ENCODE measurements at places on chromosomes 6 and 20. TPM values are rescaled to one million over a fixed set of nuclear protein-coding genes. Genes with fewer than 3 reads are reported as not detected.

HTR1E gene
- total RNA-seq = 0.19 TPM

CRISP2 gene
- total RNA-seq = 0.50 TPM

MLN gene
- total RNA-seq = not detected

STX16 gene
- 70.5 TPM for total RNA-seq

SMOC2 gene
- 6.5 TPM for total RNA-seq

DNA sequence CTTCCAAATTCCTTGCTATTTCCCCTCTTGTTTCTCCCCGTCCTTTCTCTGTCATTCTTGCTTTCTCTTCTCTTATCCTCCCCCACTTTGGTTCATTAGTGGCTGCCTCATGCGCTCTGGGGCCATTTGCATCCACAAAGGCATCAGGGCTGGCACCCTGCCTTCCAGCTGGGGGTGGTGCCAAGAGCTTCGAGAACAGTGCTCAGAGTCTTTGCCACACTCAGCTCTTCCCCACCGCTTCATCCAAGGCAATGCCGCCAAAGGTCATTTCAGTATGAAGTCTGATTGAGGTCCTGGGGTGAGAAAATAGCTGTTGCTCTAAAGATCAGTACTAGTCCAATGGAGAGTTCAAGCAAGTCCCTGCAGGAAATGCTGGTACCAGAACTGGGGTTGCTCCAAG, 22.7 kb downstream of the OLIG3 start:
- H3K4me3 ChIP-seq = no peak overlapping the region
- H3K27me3 ChIP-seq = no peaks in the 10 kb centered on the region
- H3K4me1 ChIP-seq = peaks cover 19% of the 10 kb centered on the region
- no peak overlapping the region for H3K27ac ChIP-seq
- no peak for DNase-seq
- no peaks in the 10 kb centered on the region for H3K36me3 ChIP-seq

GRCh38 chr6:131524695-131525336, 48.2 kb upstream of the ARG1 start:
- H3K27ac ChIP-seq = no peak overlapping the region
- no peak for DNase-seq
- H3K27me3 ChIP-seq = no peaks in the 10 kb centered on the region
- no peaks in the 10 kb centered on the region for H3K36me3 ChIP-seq

- H3K27ac ChIP-seq = no peak overlapping the region
- H3K27me3 ChIP-seq = no peaks in the 10 kb centered on the region
- no peaks in the 10 kb centered on the region for H3K4me1 ChIP-seq
- no peaks in the 10 kb centered on the region for H3K36me3 ChIP-seq
- no peak overlapping the region for H3K4me3 ChIP-seq
Observed at GRCh38 chr6:73418081-73418741, 23.6 kb downstream of the DDX43 start.

- no peaks in the 10 kb centered on the region for H3K36me3 ChIP-seq
- no peak for DNase-seq
- H3K27ac ChIP-seq = no peak overlapping the region
Observed at GRCh38 chr20:50003253-50003656, 20.5 kb downstream of the SNAI1 start.

DNA sequence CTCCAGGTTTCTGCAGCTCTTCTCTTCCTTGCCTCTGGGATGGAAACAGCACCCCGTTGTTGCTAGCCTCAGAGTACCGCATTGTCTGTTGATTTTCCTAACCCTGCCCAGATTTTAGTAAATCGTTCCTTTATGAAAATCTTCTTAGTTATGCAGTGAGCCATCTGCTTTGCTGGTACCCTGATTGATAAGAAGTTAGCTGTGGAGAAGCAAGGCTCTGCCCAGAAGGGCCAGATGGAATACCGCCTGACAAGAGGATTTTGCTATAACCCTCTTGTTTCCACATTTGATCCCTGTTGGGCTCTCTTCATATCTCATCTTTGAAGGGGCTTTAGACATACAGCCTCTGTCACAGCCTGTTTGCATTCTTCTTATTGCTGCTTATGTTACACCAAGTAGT, 229.0 kb downstream of the CDKAL1 start:
- no peaks in the 10 kb centered on the region for H3K27me3 ChIP-seq
- no peak overlapping the region for H3K4me3 ChIP-seq

- no peaks in the 10 kb centered on the region for H3K36me3 ChIP-seq
- H3K27ac ChIP-seq = peak overlapping the region; percentile 32
- no peak for DNase-seq
- no peaks in the 10 kb centered on the region for H3K27me3 ChIP-seq
- peaks cover 91% of the 10 kb centered on the region for H3K4me1 ChIP-seq
Observed at GRCh38 chr6:25330796-25331685, 51.9 kb downstream of the CARMIL1 start.

GRCh38 chr20:20085071-20085470, 32.7 kb downstream of the CFAP61 start:
- H3K4me1 ChIP-seq = no peaks in the 10 kb centered on the region
- DNase-seq = no peak
- no peaks in the 10 kb centered on the region for H3K36me3 ChIP-seq
- no peak overlapping the region for H3K4me3 ChIP-seq
- no peak overlapping the region for H3K27ac ChIP-seq
- H3K27me3 ChIP-seq = no peaks in the 10 kb centered on the region

- no peaks in the 10 kb centered on the region for H3K27me3 ChIP-seq
- H3K27ac ChIP-seq = no peak overlapping the region
- H3K36me3 ChIP-seq = no peaks in the 10 kb centered on the region
- no peak for DNase-seq
Observed at GRCh38 chr6:712805-713204, 19.9 kb upstream of the EXOC2 start.

DNA sequence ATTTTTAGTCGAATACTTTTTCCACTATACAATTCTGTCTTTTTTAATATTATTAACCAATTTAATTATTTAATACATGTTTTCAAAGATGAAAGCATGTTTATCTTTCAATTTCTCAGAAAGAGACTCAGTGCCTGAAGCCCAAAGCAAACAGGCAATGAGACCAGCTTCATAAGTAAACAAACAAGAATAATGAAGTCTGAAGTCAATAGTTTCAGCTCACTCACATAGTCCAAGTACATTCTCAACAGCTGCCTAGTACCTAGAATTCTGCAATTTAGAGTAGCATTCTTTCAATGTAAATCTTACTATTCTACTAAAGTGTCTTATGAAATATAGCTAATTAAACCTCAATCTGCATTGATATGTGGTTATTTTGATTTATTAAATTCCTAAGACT, 626.5 kb upstream of the NRSN1 start:
- no peaks in the 10 kb centered on the region for H3K27me3 ChIP-seq
- H3K4me3 ChIP-seq = no peak overlapping the region

DNA sequence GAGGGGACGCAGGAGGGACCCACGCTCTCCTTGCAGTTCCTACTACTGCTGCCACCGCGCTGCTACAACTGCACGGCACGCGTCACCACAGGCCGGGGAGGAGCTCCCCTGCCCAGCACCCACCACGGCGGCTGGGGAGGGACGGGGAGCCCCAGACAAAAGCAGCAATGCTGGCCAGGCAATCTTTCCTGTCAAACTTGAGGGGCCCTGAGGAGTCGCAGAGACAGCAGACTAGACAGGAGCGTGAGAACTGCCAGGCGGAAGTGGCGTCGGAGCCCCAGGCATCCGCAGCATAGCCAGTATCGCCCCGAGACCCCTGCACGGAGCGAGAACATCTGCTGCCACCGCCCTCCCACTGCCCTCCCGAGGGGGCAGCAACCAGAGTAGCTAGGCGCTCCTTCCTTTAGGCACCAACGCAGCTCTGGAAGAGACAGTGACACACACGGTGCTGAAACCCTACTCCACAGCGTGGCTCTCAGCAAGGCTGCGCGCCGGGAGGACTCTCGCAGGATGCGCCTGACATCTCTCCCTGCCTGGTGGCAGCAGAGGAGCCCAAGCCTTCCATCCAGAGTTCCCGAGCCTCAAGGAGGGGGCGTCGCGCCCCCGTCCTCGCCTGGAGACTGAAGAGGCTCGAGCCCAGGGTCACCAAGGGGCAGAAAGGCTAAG, 2.2 kb downstream of the TAF4 start:
- H3K4me1 ChIP-seq = peaks cover 23% of the 10 kb centered on the region
- H3K27me3 ChIP-seq = no peaks in the 10 kb centered on the region
- DNase-seq = peak; percentile 44
- H3K36me3 ChIP-seq = no peaks in the 10 kb centered on the region
- H3K27ac ChIP-seq = no peak overlapping the region
- H3K4me3 ChIP-seq = peak overlapping the region; percentile 56

DNA sequence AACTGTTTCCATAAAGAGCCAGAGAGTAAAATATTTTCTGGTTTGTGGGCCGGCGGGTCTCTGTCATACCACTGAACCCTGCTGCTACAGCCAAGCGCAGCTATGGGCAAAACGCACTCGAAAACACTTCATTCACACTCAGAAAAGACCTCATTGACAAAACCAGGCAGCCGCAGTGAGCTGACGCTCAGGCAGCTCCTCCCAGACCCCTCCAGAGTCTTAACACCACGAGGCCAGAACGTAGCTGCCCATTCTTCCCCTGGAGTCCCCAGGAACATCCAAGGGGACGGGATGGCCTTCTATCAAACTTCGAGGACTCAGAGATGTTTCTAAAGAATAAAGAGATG, 35.6 kb upstream of the ZBP1 start:
- no peaks in the 10 kb centered on the region for H3K27me3 ChIP-seq
- no peak for DNase-seq
- no peaks in the 10 kb centered on the region for H3K4me1 ChIP-seq
- H3K4me3 ChIP-seq = no peak overlapping the region
